ENCODE measurements at places on chromosomes 16 and 17.

DNA sequence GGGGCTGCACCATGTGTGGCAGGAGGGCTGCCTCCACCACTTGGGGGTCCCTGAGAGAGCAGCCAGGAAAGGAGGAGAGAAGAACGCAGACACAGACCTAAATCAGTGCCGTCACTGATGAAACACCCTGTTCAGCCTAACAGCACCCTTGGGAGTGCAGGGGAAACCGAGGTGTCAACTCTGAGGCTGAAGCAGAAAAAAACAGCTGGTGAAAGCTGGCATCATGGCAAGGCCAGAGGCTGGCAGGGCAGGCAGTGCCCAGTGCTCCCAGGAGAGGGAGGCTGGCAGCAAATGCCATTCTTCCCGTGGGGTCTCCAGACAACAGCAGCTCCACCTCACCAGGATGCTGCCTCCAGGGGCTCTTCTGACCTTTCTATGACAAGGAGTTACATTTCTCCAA is 23.1 kb downstream of the SPHK1 start:
- no peak for DNase-seq

GRCh38 chr17:5943982-5944381 is 126.2 kb upstream of the WSCD1 start:
- no peak for DNase-seq

- DNase-seq = no peak
Measured at GRCh38 chr16:52812678-52813556, 239.8 kb downstream of the CHD9NB start.

DNA sequence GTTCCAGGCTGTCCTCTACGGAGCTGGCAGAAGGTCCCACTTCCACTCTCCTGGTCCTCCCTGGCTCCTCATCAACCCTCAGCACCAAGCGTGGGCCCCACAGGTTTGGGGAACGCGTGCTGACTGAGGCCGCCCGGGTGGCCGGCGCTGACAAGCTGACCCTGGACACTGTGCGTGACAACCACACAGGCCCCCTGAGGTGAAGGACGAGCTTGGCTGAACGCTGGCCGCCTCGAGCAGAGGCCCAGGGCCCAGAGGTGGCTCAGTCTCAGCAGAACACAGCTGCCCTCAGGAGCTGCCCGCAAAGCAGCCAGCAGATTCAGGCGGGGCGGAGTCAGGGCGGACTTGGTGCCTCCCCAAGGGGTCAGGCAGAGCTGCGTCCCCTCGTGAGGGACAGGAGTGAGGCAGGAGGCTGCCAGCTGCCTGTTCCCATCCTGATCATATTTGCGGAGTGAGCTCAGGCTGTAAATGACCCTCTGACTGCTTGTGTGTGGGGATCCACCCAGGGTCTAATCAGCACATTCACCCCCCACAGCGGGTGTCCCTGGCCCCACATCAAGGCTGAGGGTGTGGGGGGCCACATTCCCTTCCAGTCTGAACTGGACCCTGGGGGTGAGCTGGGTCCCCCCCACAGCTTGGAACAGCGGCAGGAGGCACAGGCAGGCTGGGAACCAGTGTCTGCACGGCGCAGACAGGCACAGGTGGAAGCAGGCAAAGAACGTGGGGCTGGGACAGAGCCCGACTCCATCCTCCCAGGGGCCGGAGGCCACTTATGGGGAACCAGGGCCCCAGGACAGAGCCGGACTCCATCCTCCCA is 105.1 kb upstream of the METRNL start:
- DNase-seq = peak; percentile 63

DNA sequence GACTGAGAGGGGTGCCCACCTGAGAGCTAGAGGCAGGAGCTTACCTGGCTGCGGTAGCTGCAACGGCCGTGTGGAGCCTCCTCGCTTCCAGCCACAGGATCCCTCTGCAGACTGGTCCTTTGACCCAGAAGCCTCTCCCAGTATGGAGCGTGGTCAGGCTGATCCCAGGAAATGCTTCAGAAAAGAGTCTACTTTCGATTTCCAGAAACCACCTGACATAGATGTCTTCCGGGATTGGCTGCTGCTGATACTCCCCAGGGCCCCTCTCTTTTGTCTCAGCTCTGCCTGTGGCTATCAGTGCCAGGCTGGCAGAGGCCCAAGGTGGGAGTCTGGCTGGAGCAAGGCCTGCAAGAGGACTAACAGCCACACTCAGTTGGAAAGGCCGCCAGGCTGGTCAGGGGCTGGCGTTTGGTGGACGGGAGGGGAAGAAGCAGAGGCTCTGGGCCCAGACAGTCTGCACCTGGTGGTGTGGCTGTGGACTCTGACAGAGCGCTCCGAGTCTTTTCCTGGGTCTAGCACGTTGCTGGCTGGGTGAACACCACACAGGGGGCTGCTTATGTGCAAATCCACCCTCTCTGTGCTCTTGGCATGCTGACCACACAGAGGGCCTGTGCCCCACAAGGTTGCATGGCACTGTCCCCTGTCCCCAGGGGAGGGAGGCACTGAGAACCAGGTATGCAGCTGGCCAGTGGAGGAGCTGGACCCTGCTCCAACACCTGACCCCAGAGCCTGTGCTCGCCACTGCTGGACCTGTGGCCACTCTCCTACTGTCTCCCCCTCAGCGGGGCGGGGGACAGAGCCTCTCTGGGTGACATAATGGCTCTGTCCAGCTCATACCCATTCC is at the start of gene LGALS3BP:
LGALS3BP (minus strand) TSS at position 144 of the 844 bp plus-strand sequence. CDS start 2,732 bp downstream, outside the sequence.
- DNase-seq = no peak

GRCh38 chr16:26772503-26772902 is 294.2 kb upstream of the C16orf82 start:
- no peak for DNase-seq

GRCh38 chr16:86887416-86887815 is 309.1 kb downstream of the FOXL1 start:
- DNase-seq = no peak

DNA sequence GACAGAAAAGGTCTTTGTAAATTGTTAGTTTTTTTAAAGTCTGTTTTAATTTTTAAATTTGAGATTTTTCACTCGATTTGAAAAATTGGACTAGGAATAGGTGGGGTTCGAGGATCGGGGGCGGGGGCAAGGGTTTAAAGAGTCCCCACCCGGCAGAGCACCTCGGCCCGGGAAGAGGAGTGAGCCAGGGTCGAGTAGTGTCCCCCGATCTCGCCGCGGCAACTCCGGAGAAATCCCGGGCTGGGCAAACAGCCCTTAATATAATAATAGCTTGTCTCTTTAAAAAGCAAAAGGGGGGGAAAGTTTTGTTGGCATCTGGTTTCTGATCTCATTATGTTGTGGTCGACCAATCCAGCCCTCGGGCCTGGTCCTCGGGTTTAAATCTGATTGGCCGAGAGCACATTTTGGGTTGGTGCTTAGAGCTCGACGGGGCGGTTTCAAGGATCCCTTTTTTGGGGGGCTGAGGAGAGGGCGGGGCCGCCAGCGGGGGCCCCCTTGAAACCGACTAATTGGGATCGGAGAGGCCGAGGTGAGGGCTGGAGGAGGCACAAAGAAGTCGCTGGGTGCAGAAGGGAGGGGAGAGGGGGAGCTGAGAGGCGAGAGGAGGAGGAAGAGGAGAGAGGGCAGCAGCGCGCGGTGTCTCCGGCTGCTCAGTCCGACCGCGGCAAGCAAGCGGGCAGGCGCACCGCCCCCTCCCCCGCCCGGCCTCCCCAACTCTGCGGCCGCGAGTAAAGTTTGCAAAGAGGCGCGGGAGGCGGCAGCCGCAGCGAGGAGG is at the start of gene FZD2:
FZD2 (plus strand) TSS at position 653 of the 775 bp plus-strand sequence. CDS start 205 bp downstream, outside the sequence.
- peak; percentile 93 for DNase-seq

DNA sequence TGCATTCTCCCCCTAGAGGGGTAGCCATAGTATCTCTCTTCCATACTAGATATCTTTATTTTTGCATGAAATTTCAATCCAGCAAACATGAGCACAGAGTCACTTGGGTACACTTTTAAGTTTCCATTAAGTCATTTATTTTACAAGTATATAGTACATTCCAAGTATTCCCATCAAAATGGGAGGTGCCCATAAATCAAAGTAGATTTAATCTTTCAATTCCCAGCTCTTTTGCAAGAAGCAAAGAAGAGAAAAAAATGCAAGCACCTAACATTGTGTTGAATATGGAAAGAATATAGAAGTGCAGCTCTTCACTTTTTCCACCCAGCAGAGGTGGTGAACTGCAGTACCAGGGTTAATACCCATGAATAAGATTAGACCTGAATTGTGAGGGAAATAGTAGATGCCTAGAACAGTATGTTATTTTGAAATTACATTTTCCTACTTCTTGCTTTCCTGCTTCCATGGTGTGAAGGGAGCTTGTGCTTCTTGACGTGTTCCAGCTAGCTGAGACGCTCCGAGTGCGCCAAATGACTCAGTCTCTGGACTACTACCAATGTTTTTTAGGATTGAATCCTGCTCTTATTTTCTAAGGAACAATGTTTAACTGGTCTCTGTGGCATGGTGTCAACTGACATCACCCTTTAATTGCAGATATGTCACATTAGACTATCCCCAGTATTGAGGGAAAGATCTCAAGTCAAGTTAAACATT is 151.1 kb upstream of the MAF start:
- no peak for DNase-seq

DNA sequence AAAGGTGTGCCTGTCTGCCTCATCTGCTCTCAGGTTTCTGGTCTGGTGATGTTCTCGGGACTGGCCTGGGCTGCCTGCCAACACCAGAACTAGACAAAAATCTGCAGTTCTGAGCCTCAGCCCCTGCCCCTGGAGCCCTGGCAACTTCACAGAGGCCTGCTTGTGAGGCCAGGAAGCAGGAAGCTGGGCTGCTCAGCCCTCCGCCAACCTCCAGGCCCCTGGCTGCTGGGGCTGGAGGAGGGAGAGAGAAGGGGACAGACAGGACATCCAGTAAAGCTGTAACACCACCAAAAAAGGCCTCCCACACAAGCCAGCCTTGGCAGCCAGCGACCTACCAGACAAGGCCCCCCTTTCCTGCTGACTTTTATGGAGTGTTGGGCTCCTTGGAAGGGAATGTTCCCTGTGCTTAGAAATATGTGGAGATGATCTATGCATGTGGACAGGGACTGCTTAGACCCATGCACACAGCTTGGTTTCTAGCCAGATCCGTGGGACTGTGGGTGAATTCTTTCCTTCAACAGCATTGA is 157.6 kb downstream of the XYLT1 start:
- peak; percentile 76 for DNase-seq

DNA sequence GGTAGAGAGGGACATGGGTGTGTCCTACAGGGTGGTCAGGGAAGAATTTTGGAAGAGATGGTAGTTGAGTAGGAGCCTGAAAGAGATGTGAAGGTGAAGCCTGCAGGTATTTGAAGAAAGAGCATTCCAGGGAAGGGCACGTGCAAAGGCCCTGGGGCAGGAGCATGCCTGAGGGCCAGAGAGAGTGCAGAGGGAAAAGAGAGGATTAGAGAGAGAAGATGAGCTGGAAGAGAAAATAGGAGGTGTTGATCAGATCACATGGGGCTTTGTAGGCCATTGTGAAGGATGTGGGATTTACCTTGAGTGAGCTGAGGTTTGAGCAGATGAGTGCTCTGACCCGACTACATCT is 455.0 kb downstream of the HAPSTR1 start:
- no peak for DNase-seq

- no peak for DNase-seq
Measured at GRCh38 chr16:47787696-47788095, 326.6 kb downstream of the PHKB start.

GRCh38 chr17:81440511-81441244 is 45.4 kb downstream of the BAHCC1 start:
- DNase-seq = no peak

- DNase-seq = no peak
Measured at GRCh38 chr17:39822051-39822451, 42.1 kb downstream of the IKZF3 start.

GRCh38 chr16:81466356-81466980 is 21.9 kb downstream of the CMIP start:
- no peak for DNase-seq

- no peak for DNase-seq
Measured at GRCh38 chr17:11372692-11373091, 131.7 kb downstream of the SHISA6 start.

DNA sequence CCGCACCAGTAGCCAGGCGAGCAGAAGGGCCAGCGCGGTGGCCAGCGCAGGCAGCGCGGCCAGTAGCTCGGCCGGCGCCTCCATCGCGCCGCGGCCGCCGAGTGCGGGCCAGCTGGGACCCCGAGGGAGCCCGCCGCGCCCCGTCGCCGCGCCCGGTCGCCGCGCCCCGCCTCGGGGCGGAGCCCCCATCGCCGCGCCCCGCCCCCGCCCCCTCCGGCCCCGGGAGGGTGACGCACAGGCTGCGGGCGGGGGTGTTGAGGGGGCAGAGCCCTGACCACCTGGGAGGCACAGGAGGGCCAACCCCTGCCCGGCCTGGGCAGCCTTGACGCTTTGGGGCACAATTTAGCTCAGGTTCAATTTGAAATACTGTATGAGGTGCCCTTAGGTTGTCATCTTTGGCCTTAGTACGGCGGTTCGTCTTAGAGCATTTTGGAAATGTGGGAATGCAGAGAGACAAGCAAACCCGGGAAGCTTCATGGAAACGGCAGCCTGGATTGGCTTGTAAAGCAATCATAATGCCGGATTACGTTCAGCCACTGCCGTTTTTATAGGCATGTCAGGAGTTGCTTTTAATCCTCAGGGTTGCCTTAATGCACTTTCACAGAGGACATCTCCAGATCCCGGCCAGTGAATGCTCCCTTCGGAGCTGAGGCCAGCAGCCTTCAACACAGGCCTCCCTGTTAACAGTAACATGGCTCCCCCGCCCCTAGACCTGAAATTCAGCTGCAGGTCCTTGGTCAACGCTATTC is at the start of gene MXRA7:
MXRA7 (minus strand) TSS at position 103 of the 749 bp plus-strand sequence; CDS start at position 84, 19 bp downstream.
- DNase-seq = peak; percentile 88

- no peak for DNase-seq
Measured at GRCh38 chr16:87572959-87573358, 29.3 kb upstream of the JPH3 start.

DNA sequence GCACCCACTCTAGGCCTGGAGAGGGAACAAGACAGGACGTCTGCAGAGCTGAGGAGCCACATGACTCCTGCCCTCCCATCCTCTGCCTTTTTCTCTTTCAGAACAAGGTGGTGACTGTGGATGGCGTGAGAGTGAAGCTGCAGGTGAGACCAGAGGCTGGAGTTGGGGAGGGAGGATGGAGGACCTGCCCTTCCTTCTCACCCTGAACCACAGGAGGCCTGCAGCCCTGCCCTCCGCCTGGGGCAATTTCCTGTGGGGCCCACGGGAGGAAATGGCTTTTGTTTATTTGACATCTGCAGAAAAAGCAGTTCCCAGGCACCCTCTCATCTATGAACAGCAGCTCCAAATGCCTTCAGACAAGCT is 5.1 kb downstream of the RAB37 start:
- no peak for DNase-seq

- peak; percentile 77 for DNase-seq
Measured at GRCh38 chr17:19727501-19728078, 11.2 kb upstream of the SLC47A2 start.

Measured in left forelimb (tissue), 1 donor.